HuH-7.5 (cell line): ENCODE measurements at places on chromosomes 1 and 21.

- no peak for DNase-seq
Observed at GRCh38 chr1:224502459-224503160, 68.0 kb upstream of the WDR26 start.

GRCh38 chr1:197911111-197911856, 5.9 kb upstream of the LHX9 start:
- no peak for DNase-seq

- DNase-seq = no peak
Observed at GRCh38 chr1:94050254-94050653, 70.7 kb downstream of the ABCA4 start.

DNA sequence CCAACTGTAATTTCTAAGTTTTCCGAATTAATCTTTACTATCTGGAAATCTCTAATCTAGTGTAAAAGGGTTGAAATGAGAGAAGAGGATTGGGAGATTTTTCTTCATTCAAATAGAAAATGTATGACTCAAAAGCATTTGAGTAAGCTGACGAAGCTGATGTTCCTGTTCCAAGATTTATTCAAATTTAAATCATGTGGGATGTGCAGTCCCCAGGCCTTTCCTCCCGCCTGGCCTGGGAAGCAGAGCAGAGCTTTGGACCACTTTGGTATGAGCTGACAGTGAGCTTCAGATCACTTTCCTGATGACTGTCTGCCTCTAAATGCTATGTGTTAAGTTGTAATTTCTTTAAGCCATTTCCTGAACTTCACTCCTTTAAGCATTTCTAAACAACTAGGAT, 192.0 kb downstream of the DHRS3 start:
- DNase-seq = no peak

DNA sequence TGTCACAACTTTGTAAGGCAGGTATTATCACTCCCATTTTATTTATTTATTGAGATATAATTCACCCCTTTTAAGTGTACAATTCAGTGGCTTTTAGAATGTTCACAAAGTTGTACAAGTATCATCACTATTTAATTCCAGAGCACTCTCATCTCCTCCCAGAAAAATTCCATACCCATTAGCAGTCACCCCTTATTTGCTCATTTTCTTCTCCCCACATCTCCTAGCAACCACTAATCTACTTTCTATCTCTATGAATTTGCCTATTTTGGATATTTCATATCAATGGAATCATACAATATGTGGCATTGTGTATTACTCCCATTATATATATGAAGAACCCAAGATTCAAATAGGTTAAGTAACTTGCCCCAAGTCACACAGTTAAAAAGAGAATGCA, 7.0 kb downstream of the DSTYK start:
- no peak for DNase-seq

DNA sequence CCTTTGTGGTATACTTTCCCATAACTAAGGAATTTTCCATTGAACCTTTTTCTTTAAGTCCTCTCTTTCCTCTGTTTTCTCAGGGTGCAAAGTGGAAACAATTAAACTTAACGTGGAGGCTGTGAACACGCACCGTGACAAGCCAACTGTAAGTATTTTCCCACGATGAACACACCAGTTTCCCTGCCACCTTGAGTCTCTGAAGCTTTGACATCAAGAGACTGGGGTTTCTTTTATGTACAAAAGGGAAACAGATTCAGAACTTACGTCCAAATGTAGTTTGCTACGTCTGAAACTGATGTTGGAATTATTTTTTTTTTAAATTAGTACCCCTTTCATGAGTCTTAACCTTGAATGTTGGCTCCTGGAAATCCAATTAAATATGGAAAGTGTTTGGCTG, 17.2 kb upstream of the C4BPB start:
- no peak for DNase-seq

DNA sequence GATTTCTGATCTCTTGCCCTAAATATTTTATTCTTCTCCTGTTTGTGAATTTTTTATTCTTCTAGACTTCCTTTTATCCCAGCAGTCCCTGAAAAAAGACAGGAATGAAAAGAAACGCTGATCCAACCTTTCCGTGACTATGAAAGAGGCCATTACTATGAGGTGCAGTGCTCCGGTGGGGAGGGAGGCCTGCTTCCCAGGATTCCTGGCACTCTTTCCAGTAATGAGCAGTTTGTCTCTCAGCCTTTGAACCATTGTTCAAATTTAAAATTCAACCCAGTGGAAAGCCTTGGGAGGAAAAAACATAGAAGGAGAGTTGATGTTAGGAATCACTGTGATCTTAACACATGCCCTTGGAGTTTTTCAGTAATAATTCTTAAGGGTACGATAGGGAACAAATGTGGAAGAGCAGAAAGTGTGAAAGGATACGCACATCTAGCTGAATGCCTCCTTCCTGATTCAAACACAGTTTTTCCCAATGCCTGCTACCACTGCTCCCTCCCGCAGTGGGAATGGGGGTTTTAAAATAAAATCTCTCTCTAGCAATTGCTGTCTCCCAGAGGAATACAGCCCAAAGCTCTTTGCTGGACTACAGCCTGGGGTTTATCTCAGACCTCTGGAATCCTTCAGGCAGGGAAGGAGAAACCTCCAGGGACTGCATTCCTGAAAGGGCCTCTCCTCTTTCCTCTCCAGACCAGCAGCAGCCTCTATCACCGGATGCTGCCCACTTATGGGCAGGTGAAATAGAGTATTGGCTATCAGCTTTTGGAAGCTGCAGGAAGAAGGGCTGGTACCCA, 6.1 kb downstream of the IER5 start:
- DNase-seq = no peak

DNA sequence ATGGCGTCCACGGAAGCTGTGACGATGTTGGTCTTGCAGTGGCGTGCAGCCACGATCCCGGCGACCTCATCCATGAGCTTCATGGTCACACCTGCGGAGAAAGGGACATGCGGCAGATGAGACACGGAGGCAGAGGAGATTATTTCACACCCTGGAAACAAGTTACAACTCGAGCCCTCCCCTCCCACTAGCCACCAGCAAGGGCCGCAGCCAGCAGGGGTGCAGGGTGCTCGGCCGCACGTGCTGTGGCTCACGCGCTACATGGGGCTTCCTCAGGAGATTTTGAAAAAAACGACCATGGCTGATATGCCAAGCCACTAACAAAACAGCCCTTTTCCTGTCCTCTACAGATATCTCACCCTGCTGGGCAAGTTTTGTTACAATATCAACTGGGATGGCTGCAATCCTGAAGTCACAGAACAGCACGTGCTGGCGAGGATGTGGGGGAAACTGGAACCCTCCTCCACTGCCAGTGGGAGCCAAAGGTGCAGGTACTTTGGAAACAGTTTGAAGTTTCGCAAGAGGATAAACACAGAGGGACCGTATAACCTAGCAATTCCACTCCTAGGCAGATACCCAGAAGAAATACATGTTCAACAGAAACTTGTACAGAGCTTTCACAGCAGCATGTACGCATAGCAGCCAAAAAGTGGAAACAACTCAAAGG, 34.1 kb upstream of the GPR153 start:
- DNase-seq = peak; percentile 62
